ENCODE measurements at places on chromosomes 16 and 17.

DNA sequence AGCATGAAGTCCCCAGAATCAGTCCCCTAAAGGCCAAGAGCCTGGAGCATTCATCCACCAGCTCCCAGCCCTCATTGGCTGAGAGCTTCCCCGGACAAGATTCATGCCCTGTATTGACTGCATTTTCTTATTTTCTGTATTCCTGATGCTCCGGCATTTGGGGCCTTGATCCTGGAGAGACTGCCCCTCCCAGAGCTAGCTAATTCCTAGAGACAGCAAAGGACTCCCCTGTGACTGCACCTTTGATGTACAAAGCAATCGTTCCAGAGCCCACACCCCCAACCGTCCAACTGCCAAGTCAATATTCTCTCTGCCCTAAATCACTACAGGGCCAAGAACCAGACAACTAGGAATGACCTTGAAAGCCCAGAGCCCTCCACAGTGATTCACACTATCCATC lies 93.4 kb upstream of the CDH5 start:
- no peak for DNase-seq

DNA sequence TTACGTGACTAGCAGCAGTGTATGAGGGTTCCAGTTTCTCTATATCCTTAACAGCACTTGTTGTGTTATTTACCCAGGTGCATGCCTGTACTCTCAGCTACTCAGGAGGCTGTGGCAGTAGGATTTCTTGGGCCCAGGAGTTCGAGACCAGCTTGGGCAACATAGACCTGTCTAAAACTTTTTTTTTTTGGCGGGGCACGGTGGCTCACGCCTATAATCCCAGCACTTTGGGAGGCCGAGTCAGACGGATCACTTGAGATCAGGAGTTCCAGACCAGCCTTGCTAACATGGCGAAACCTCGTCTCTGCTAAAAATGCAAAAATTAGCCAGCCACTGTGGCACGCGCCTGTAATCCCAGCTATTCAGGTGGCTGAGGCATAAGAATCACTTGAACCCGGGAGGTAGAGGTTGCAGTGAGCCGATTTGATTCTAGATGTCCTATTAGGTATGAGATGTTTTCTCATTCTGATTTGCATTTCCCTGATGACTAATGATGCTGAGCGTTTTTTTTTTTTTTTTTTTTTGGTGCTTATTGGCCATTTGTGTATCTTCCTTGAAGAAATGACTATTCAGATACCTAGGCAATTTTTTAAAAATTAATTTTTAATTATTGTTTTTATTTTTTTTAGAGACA lies 13.4 kb downstream of the CASC3 start:
- no peak for DNase-seq

DNA sequence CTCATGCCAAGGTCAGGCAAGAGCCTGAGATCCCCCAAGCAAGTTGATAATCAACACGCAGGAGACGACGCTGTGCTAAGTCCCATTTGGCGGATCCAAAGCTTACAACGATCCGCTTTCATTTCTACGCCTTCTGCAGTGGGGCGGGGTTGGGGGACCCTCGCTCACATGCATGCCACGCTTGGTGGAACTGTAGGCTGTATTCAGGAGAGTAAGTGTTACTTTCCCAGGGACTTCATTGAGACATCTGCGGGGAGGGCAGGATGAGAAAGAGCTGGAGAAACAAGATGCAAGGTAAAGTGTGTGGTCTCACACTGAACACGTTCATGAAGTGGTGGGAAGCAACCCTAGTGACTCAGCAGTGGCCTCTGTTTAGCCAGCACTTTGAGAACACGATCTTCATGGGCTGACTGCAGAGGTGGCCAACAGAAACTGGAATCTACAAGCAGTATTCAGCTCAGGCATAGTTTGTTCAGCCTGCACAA lies 100.5 kb downstream of the XYLT1 start:
- DNase-seq, result no peak

GRCh38 chr16:55077266-55077665 lies 146.6 kb downstream of the IRX5 start:
- no peak for DNase-seq

GRCh38 chr16:83159049-83159448 lies 532.3 kb downstream of the CDH13 start:
- DNase-seq, result no peak

DNA sequence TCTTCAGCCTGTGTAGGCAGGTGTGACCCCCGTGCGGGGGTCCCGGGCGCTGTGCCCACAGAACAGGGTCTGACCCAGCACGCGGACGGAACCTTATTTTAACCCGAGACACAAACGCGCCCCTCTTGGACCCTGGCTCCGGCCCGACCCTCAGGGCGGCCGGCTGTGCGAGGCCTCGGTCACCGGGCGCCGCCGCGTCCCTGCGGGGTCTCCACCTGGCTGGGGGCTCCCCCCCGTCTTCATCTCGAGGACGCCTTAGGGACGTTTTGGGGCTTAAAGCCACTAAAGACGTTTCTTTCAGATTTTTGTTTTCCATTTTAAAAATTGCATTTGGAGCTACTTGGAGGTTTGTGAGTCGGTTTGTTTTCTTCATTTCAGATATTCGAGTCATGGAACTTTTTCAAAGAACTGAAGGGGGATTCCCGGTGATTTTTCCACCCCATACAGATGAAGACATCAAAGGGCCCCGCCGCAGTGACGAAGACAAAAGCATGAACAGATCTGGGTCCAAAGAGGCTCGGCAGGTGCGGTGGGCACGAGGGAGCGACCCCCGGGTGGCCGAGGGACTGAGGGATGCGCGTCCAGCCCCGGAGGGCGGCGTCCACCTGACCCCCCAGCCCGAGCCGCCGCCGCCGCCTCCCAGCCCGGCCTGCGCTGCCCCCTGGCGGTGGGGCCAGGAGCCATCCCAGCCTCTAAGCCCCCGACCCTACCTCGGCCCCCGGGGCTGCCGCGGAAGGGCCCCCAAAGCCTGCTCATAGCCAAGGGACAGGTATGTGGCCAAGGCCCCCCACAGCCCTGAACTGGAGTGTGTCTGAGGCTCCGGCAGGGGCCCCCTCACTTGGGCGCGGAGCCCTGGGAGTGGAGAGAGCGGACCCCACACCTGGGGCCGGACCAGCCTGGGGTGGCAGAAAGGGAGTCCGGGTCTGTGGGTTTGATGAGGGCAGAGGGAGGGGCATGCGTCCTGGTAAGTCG lies 3.8 kb upstream of the CD7 start:
- peak; percentile 80 for DNase-seq

DNA sequence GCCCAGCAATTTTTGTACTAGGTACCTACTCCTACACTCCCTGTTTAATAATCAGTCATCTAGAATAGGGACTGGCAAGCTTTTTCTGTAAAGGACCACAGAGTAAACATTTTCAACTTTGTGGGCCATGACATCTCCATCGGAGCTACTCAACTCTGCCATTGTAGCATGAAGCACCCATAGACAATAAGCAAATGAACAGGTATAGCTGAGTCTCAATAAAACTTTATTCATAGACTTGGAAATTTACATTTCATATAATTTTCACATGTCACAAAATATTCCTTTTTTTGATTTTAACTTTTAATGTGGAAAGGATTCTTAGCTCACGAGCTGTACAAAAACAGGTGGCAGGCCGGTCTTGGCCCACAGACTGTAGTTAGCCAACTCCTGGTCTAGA lies 345.8 kb downstream of the SOX9 start:
- DNase-seq, result no peak

DNA sequence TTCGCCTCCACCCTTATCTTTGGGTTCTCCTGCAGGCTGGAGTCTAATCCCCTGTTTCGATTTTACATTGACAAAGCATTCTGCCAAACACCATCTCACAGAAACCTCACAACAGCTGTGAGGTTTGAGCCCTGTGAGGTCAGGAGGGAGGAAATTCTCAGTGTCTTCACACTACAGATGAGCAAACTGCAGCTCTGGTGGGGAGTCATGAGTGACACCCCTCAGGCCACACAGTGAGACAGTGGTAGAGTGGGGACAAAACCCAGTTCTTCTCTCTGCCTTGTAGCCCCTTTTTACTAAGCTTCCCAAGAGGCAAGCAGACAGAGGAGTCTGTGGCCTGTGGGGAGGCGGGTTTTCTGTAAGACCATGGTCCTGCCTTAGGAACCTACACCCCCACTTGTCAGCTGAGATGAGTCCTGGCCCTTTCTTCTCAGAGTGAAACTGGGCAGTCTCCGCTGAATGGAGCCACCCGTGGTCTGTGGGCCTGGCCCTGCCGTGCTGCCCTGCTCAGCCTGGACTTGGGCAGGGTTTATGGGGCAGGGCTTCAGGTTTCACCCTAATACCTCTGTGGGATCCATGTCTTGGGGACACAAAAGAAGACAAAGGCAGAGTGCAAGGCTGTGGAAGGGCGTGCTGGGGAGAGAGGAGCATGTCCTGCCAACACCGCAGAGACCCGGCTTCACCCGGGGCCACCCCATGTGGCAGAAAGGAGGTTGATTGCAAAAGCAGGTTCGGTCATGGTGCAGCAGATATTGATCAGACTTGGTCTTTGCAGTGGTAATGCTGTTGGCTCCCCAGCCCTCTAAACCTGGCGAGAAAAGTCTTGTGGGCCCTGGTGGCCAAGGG lies 59.0 kb downstream of the ABR start:
- DNase-seq, result no peak

GRCh38 chr17:82939621-82940135 lies 99.9 kb upstream of the ZNF750 start:
- no peak for DNase-seq

DNA sequence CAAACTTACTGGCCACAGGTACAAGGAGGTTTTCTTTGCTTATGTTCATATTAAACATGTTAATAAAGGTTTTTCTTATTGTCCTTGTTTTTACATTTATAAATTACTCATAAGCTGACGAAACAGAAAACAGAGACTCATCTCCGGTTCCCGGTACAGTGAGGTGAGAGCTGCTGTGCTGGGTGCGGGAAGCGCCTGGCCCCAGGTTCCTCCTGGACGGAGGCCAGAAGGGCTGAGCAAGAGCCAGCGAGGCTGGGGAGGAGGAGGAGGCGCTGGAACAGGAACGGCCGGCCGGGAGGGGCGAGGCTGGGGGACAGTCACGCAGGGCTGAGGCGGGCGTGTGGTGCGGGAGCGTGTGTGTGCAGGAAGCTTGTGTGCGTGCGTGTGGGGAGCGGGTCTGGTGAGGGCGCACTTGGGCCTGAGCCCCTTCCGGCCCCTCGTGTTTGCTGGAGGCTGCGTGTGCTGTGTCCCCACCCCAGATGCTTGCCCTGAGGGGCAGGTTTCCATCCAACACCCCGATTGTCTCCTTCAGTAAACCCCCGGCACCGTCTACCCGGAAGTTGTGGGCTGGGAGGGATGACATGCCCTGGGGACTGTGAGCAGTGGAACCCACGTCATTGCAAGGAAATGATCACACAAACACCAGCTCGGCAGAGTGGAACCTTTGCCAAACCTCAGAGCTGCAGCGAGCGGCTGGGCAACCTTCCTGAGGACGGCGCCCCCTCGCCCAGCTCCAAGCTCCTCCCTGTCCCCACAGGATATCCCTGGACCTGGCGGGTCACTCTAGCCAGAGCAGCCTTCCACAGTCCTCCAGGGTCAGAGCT lies 19.5 kb downstream of the CD7 start:
- DNase-seq, result peak; percentile 94

GRCh38 chr17:67413388-67413787 lies 36.3 kb downstream of the PITPNC1 start:
- no peak for DNase-seq

DNA sequence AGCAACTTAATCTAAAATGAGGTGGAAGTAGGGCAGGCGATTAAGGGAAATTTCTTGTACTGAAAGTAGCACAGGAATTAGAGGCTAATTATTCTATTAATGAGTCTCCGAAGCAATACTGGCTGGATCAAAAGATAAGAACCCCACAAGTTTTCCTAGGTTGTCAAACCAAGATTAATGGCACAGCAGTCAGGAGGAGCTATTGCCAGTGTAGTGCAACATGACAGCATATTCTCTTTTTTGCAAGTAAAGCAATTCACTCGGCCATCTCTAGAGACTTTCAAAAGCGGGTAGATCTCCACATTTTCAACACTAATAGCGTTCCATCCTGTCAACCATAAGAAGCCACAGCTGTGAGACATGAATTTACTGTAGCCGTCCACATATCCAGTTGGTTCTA lies 81.2 kb downstream of the CYB561 start:
- no peak for DNase-seq

DNA sequence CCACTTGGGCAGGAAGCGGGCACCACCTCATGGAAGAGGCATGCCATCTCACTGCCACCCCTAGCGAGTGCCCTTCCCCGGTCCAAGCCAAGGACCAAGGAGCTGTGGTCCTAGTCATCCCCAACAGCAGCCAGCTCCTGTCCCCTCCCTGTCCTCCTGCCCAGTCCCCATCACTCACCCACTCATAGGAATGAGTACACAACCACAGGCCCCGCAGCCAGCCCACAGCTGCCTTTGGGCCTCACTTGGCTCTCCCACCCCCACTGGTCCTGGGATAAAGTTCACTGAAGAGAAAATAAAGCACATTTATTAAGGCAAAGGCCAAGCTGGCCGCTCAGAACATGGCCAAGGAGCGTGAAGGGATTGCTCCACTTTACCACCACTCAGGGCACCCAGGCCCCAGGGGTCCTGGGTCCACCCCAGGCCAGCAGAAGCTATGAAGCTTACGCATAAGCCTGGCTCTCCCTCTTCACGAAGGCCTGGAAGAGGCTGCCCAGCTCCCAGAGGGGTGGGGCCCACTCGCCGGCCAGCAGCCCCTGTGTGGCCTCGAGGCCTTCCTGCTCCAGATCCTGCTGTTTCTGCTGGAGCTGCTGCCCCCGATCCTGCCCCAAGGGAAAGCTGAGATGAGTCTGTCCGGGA lies 3.6 kb downstream of the SCRN2 start:
- no peak for DNase-seq

DNA sequence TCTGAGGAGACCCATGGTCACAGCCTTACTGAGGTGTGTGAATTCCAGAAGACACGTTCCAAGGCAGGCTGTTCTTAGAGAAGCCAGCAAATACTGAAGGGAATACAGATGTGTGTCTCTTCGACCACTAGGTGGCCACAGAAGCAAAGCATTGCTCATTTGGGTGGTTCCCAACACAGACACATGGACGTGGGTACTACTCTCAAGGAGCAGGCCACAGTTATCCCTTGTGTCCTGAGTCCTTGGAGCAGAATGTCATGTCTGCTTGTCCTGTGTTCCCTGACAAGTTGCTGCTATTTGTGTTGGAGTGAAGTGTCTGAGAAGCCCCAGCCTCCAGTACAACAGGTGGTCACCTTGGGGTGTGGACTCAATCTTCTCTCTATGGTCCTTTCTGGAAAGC lies 30.3 kb downstream of the HMOX2 start:
- DNase-seq, result peak; percentile 47

DNA sequence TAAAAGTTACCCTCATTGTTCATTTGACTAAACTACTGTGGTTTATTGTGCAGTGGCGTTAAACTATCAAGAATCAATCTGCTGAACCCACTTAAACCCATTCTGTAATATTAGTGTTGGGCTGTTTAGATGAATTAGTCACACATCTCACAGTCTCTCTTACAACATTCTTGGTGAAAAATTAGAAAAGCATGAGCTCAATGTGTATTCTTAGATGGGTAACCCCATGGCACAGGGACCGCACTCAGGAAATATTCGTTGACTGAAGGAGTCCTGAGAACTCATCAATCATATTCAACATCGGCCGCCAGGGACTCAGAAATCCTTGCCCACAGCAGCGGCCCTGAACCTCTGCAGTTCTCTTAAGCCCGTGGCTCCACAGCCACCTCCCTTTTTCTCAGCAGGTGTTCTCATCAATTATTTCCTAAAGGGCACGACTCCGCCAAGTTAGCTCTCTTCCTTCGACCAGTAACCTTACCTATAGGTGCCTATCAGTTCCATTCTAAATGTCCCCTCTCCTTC lies 155.6 kb downstream of the STX8 start:
- no peak for DNase-seq
